ENCODE measurements at places on chromosomes 7 and 10.

- no peak for DNase-seq
Measured at GRCh38 chr7:55510621-55511020, 61.7 kb downstream of the VOPP1 start.

GRCh38 chr7:108010377-108010776 is 7.4 kb upstream of the LAMB1 start:
- no peak for DNase-seq

GRCh38 chr10:45404087-45404769 is 30.2 kb downstream of the ALOX5 start:
- no peak for DNase-seq

GRCh38 chr7:2851497-2851896 is 7.4 kb upstream of the GNA12 start:
- DNase-seq, result no peak

DNA sequence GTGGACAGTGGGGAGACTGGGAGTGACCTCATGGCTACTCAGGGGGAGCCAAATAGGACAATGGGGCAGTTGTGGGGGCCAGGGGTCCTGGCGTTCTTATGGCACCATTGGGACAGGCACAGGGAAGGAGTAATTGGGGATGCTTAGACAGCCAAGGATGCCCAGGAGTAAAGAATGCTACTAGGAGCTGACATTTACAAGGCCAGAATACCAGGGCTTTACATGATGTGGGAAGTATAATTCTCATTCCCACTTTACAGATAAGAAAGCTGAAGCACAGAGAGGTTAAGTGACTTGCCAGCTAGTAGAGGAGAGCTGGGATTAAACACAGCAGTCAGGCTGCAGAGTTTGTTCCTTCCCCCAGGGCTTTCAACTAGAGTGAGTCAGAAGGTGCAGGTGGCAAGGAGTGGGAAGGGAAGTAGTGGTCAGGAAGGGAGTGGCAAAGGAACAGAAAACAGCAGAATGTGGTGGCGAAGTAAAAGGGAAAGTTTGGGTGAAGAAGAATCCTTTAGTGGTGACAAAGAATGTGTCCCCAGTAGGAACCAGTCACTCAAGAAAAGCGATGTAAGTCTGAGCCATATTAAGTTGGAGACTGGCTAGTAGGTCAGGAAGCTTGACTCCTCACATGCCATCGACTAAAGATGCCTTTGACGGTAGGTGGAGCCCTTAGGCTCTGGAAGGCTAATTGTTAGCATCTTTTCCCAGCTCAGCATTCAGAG is 32.8 kb downstream of the CPVL start:
- no peak for DNase-seq

DNA sequence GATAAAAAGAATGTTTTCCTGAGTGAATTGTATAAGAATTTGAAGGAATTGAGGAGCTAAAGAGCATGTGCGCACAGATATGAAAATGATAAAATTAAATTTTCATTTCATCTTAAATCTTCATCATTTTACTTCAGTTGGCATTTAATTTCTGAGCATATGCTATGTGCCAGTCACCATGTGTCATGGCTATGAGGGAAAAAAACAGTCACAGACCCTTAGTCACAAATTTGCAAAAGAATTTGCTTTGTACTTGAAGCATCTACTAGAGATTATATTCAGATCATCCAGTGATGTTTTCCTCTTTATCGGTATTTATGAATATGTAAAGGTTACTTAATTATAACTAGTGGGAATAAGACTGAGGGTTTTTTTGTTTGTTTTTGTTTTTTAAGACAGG is 29.8 kb downstream of the VCL start:
- DNase-seq, result no peak

- DNase-seq, result no peak
Measured at GRCh38 chr10:104417637-104418292, 64.1 kb downstream of the CFAP58 start.

Data from NCI-H1930 (cell line).